Stimulated activated CD4-positive, alpha-beta T cell treated with anti-CD3 and anti-CD28 coated beads, TNF-alpha, amount 100 ng/mL, for 4 hours (primary cell): ENCODE measurements at places on chromosomes 6 and 20.

GRCh38 chr6:143176090-143177021 lies 115.7 kb downstream of the AIG1 start:
- DNase-seq: no peak

DNA sequence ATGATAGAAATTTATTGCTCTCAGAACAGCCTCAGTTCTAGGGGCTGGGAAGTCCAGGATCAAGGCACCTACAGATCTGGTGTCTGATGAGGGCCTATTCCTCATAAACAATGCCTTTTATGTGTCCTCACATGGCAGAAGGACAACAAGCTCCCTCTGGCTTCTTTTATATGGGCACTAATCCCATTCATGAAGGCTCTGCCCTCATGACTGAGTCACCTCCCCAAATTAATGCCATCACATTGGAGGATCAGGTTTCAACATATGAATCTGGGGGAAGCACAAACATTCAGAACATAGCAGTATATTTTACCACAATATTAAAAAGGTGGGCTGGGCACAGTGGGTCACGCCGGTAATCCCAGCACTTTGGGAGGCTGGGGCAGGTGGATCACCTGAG lies 58.5 kb upstream of the CCN6 start:
- DNase-seq: no peak

DNA sequence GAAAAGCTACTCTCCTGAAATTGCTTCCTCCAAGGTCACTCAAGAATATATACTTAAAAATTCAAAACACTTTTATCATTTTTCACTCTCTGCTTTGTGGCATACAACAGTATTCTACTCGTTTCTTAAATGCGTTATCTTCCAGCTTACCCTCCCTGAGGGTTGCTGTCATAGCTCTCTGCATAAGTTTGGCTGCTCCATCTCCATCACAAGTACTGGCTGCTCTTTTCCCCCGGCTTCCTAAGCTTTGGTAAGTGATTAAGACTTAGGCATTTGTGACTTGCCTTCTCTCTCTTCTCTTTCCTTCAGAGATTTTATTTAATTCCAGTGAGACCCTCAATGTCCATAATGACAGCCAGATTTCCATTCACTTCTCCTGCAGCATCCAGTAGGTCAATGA lies 128.3 kb downstream of the NKAIN2 start:
- no peak for DNase-seq

GRCh38 chr6:169722362-169723199 lies 1.7 kb downstream of the PHF10 start:
- no peak for DNase-seq

DNA sequence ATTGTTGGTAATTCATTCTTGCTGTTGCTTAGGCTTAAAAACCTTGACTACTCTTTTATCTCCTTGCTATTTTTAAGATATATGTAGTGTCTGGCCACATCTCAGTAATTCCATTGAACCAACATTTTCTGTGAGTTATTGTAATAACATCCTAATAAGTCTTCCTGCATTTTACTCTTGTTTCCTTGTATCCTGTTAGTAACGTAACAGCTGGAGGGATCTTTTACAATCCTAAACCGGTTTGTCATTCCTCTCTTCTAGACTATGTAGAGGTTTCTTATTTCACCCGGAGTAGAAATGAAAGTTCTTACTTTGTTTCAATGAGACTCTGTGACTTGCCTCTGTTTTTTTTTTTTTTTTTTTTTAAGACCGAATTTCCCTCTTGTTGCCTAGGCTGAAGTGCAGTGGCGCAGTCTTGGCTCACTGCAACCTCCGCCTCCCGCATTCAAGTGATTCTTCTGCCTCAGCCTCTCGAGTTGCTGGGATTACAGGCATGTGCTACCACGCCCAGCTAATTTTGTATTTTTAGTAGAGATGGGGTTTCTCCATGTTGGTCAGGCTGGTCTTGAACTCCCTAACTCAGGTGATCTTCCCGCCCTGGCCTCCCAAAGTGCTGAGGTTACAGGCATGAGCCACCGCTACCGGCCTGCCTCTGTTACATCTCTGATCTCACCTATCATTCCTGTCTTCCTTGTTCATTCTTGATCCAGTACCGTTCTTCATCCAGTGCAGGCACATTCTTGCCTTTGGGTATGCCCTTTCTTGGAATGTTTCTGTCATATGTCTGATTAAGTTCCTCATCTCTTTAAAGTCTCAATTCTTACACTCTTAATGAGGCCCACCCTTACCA lies 44.7 kb downstream of the NCOA3 start:
- no peak for DNase-seq

GRCh38 chr6:165086814-165087213 lies 222.6 kb downstream of the C6orf118 start:
- no peak for DNase-seq

DNA sequence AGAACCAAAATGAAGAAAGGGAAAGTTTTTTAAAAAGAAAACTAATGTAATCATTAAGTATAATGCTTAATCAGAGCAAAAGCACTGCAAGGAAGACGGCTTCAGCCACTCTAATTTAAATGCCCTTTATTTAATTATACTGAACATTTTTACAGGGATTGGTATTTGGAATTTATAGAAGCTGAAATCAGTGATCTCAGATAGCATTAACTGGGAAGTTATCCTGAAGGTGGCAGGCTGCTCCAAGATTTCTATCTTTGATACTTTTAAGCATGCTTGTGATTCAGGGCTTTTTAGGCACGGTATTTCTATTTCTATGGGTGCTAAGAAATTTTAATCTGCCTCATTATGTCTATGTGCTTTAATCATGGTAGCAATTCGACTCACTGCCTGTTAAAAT lies 1.3 kb upstream of the NDUFAF4 start:
- no peak for DNase-seq

GRCh38 chr6:44234101-44235025 lies 11.0 kb downstream of the SLC29A1 start:
- no peak for DNase-seq

DNA sequence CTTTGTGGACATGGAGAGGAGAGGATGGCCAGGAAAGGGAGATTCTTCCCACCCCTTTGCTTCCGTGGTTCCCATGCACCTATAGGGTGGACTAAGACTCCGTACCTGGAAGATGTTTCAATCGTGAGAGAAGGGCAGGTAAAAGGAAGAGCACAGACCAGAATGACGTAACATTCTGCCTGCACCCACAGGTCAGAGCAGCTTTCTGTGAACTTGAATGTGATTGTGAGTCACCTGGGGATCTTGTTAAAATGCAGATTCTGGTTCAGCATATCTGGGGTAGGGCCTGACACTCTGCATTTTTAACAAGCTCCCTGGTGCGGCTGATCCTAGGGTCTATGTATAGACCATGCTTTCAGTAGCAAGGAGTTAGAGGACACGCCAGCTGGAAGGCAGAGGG lies 164.1 kb upstream of the SGK1 start:
- DNase-seq: no peak

DNA sequence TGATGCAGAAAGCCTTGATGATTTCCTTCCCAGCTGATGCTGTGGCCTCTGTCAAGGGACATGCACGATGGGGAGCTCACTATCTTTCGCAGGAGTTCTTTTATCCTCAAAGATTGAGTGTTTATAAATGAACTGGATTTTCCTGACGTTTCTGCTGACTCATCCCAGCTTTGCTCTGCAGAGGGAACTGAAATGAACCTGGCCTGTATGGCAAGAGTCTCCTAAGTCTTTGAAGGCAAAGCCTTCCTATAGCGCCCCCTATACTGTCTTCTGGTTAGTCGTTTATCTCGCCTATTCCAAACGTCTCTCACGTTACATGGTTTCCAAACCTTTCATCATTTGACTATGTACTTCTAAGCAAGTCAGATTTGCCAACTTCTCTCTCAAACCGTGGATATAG lies 565.3 kb downstream of the KIF16B start:
- DNase-seq: no peak

- no peak for DNase-seq
Observed at GRCh38 chr20:20517296-20517695, 149.4 kb downstream of the INSM1 start.

DNA sequence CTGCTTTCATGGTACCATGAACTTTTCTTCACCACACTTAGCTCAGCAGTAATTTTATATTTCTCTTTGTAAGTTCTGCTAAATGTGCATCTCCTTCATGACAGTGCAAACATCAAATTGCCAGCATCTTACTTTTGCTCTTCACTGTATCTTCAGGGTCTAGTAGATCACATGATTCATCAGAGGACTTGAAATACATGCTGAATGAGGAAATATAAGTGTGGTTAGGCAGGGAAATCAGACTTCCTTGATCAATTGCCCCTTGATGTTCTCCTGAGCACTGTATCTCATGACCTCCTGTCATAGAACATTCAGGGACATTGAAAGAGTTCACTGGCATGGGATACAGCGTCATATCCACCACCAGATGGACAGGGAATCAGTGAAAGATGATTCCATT lies 25.3 kb upstream of the POLR1H start:
- no peak for DNase-seq

- DNase-seq: no peak
Observed at GRCh38 chr6:154590756-154591155, 80.3 kb upstream of the CNKSR3 start.

- no peak for DNase-seq
Observed at GRCh38 chr6:11398451-11399326, 138.9 kb upstream of the TMEM170B start.

- DNase-seq: no peak
Observed at GRCh38 chr6:16277101-16277981, 39.0 kb downstream of the GMPR start.

DNA sequence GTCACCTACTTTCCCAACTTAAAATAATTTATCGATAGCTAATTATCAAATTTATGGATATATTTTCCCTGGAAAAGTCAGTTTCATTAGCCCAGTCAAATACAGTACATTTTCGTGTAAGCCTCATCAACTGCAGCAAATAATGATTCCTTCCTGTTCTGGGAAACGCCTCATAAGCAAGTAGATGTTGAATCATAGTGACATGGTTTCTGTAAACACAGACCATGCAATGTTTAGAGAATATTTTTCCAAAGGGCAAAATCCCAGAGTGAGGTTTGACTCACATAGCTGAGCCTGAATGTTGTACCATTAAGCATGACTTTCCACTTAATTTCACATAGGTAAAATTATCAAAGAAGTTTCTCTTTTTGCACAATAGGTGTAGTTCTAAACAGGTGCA lies 16.7 kb upstream of the VNN1 start:
- no peak for DNase-seq

- DNase-seq: no peak
Observed at GRCh38 chr20:3485913-3486312, 15.1 kb downstream of the ATRN start.

DNA sequence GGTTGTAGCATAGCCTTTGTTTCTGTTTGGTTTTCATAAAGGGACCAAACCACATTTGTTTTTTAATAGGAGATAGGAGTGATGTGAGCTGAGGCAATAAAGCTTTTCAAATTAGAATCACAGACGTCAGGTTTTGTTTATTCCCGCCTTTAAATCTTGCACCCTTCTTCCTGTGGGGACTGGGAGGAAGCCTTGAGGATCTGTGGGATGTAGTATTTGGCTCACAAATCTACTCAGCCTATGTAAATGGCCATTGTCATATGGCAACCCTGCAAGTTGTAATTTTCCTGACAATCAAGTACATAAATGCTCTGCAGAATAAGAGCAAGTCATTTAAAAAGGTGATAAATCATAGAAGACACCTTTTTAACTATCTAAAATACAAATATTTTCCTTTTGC lies 110.4 kb downstream of the ADGRG6 start:
- no peak for DNase-seq

- DNase-seq: no peak
Observed at GRCh38 chr6:1525364-1526038, 84.2 kb upstream of the FOXC1 start.

DNA sequence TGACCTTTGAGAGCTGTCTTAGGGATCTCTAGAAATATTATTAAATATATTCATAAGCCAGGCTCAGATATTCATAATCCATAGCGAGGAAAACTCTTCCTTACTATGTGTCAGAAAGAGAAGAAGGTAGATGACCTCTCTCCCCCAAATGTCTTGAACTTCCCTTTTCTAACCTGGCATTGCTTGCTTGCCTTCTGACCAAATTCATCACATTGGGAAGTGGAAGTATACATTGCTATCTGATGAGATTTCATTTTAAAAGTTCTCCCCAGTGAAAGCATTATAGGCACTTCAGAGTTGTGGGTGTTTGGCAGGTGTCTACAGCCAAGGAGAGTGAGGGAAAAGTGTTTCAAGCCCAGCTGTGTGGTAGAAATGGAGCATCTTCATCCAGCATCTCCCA lies 197.3 kb downstream of the ZFAND3 start:
- DNase-seq: no peak

DNA sequence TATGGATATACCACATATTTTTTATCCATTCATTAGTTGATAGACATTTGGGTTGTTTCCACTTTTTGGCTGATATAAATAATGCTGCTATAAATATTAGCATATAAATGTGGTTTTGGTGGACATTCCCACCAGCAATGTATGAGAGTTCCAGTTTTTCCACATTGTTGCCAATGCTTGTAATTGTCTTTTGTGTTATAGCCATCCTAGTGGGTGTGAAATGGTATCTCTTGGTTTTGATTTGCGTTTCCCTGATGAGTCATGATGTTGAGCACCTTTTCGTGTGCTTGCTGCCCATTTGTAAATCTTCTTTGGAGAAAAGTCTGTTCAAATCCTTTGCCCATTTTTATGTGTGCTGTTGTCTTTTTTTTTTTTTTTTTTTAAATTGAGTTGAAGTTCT lies 54.4 kb downstream of the DHX35 start:
- DNase-seq: no peak

- DNase-seq: no peak
Observed at GRCh38 chr6:19349429-19349828, 487.7 kb upstream of the ID4 start.

DNA sequence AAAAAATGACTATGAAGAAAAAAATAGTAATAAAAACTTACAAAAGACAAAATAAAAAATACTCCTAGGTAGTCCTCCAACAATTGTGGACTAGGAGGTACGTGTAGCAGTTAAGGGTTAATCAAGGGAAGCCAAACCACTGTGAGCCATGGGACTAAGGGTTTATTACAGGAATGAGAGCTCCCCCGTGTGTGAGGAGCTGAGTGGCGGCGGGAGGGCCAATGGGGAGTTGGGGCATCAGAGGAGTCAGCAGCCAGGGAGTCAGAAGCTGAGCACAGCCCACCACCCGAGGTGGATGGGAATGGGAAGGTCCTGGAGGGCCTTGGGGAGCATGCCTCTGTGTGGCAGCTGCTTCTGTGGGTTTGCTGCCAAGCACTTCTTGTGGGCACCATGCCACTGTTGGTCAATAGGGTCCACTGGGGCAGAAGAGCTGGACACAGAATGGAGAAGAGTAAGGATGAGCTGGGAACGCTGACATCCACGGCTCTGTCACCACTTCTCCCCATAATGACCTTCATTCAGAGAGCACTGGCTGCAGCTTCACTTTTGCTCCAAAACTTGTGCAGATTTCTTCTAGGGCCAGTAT lies 373.3 kb downstream of the CDKAL1 start:
- no peak for DNase-seq

- no peak for DNase-seq
Observed at GRCh38 chr20:16760431-16761304, 12.5 kb downstream of the OTOR start.

GRCh38 chr6:37149745-37150144 lies 20.2 kb upstream of the PIM1 start:
- no peak for DNase-seq

DNA sequence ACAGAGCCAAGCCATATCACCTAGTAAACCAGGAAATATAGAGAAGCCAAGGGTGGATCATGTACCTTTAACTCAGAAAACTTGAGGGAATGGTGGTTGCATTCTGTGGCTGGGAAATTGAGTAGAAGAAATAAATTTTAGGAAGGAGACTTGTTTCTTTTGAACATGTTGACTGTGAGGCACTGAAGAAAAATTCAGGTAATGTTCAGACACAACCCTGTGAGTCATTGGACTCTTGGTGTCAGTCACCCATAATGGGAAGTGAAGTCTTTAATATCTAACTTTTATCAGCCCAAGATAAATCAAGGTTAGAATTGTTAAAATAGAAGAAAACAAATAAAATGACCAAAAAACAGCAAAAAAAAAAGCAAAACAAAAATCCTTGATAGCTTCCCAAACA lies 98.8 kb upstream of the GRIK2 start:
- no peak for DNase-seq
